ENCODE measurements at places on chromosomes 11 and 22.
A peak's percentile ranks its signal among the peaks of the same experiment; 100 is the strongest.

DNA sequence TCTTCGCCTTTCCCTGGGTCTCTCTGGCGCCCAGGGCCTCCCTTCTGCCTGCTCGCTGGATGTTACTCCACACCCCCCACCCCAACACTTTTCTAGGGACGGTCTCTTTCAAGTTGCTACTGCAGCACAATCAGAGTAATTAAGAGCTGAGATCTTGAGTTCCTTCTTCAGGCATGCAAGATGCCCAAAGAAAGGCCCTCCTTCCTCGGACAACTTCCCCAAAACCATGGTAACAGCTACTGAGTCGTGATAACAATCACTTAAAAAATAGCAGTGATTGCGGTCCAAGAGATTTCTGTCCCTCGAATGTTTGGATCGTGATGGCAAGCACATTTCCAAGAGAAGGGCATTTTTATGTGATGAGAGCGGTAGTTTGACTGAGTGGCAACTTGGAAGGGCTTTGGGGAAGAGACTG, 638 bp upstream of the TENM4 start:
- no peak for DNase-seq

DNA sequence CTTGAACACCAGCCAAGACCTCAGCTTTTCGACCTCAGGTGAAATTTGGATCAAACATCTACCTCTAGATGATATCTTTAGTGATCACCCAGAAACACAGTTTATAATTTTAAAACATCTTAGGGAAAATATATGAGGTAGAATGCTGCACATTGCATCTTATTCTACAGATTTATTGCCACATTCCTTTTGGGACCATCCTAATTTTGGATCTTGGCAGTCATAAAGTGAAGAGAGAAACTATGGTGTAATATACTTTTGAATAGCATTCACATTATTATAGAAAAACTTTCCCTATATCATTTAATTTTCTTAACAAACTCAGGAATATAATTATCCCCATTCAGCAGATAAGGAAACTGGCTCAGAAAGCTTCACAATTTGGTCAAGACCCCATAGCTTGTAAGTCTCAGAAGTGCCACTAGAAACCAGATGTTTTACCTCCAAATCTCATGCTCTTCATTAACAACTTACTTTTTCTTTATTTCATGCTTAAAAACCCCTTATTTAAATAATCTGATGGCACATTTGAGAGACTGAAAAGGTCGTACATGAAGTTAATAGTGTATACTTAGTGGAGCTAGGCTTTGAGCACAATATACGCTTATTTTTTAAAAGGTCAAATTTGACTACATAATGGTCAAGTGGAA, 199.2 kb upstream of the CTSC start:
- DNase-seq = no peak

DNA sequence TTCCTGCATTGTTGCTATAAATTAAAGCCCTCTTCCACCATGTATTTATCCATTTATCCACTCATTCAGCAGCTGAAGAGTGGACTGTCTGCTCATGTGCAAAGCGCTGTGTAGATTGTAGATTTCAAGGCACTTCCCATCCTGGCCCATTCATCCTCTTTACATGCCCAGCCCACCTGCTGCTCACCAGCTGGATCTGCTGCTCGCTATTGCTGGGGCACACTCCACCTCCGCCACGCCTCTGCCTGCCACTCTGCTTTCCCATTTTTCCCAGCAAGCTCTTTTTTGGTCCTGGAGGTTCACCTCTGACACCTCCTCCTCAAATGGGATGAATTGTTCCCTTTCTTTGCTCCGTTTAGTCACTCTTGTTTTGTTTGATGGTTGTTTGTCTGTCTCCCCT, 48.3 kb downstream of the CEP164 start:
- no peak for DNase-seq

DNA sequence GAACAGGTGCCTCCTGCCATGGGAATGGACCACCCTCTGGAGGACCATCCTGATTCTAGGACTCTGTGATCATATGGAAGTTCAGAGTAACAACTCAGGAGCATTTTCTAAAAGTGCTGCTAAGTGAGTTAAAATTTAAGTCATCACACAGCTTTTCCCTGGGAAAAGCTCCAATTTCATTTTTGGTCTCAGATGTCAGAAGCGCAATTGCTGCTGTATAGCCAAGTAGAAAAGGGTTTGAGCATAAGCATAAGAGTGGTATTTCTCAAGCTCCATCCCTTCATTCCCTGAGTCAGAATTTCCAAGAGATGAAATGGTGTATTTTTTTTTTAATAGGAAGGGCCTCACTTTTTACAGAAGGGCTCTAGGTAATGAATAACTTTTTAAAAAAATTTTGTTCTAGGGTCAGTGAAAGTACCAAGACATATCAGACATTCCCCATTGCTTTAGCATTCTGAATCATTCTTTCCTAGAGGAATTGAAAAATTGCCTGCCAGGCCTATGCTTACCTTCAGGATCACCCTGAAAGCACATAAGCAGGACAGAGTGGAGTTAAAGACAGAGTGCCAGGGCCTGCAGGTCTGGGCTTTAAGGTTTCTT, 564.5 kb upstream of the ISX start:
- no peak for DNase-seq

DNA sequence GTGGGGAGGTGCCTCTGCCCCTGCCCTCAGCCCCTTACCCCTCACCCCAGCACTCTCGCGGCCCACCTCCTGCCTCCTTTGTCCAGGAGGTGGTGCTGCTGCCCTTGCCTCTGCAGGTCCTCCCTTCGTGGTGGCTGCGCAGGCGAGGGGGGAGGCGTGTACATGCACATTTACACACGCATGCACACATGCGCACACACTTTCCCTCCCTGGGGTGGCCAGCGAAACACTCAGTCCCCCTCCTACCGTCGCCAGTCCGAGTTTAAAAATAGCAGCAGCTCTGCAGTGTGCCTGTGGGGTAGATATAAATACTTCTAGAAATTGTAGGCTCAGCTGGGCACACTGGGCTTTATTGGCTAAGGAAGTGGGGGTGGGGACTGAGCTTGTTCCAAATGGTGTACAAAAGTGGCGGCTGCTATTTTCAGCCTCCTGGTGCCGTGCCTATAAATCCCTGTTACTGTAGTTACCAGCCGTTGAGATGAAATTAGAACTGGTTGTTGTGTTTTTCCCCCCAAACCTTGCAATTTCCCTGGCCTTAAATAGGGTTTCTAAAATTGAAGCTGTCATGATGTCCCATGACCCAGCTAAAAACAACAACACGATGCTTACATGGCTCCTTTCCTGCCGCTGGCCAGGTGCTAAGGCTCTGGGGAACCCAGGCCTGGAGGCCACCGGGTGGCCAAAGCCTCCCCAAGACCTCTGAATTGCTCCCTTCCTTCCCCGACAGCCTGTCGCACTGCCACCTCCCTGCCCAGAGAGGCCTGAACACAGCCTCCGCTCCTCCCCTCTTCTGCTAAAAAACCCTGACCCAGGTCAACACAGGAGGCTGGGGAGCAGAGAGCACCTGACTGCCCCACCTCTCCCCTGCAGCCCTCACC, 12.4 kb downstream of the PICK1 start:
- no peak for DNase-seq

DNA sequence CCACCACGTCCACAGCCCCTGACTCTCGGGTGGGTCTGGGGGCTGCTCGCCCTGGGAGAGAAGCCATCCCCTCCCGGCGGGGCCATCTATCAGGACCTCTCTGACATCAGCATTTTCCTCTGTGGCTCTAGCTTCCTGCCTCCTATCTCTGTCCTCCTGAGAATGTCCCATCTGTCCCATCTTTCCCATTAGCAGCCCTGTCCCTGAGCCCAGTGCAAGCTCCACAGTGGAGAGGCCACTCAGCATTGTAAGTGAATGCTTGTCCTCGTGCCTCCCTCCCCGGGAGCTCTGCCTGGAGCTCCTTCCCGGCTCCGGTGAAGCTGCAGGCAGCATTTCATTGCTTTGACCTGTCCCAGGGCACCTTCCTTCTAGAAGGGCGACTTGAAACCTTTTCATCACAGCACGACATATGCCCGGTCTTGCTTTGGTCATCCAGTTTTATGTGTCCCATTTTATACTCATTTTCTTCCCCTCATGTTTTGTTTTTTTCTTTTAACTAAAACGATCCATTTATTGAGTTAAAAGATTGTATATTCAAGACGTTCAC, 49.7 kb downstream of the RTN4R start:
- no peak for DNase-seq

GRCh38 chr11:613369-613968, 2.3 kb downstream of the IRF7 start:
- peak; percentile 55 for DNase-seq

- no peak for DNase-seq
Measured at GRCh38 chr11:93000511-93001476, 31.3 kb downstream of the MTNR1B start.

- no peak for DNase-seq
Measured at GRCh38 chr11:125388611-125389010, 107.5 kb downstream of the FEZ1 start.

DNA sequence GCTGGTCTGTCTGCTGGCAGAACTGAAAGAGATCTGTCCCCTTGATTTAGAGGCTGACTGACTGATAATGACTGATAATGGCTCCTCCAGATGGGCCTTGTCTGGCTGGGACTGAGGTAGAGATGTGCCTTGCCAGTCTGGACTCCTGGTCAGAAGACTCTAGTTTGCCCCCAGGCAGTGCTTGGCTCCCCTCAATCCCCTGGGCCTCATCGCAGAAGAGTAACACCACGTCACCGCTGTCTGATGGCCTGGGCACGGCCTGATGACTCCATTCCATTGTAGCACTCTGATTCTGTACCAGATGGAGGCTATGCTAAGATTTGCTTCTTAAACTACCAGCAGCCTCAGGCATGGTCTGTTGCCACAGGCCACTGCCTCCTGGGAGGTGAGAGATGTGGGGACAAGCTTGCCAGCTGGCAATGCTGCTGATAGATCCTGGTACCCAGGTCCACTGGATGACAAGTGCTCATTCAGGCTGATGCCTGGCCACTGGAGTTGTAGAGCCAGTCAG, 19.1 kb downstream of the CYB5R2 start:
- DNase-seq = no peak

DNA sequence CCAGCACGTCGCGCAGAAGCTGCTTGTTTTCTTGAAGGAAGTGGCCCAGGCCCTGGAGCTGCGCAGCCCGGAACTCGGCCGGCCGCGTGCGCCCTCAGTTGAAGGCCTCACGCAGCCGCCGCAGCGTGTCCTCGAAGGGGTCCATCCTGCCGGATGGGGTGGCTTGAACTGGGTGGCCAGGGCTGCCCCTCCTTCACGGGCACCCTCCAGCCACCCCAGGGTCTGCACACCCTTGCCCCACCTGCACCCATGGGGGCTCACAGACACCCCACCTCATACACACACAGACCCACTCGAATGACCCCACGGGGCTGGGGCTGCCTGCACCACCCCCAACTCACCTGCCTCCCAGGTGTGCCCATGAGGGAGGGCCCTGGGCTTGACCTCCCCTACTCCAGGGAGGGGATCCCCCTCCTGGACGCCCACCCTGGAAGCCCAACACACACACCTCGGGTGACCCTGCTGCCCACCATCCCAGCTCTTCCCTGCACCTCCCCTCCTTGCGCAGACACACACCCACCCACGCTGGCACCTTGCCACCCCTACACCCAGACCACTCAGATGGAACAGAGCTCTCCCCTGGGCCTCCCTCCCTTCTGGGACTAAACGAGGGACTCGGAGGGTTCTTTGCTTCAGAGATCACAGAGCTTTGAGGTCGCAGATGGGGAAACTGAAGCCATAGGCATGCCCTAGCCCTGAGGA, 6.8 kb downstream of the ALDH3B2 start:
- DNase-seq = no peak

DNA sequence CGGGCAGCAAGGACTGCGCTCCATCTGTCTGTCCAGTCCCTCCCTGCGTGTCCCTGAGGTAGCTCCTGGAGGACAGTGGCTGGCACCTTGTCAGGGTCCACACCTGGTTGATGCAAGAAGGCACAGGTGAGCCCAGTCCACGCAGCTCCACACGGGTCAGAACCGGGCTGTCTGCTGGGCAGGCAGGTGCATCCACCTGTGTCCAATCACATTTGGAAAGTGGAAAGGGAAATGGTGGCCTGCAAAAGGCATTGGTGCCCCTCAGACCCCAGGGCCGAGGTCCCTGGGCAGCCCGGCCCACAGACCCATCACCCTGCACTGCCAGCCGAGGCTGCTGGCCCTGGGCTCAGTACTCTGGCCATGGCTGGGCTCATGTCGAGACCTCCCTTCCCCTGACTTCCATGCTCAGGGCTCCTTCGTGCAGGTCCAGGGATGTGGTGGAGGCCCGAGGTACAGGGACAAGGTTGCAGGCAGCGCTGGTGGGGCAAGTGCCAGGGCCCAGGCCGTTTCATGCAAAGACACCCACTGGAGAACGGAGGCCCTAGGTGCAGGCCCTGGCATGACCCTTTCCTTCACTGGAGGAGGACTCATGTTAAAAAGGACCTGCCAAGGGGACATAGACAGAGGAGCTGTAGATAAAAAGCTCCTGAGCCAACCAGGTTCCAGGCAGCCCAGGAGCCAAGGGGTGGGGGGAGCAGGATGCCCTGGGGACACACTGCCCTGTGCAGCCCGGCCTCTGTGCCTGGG, 38.9 kb upstream of the TH start:
- no peak for DNase-seq

DNA sequence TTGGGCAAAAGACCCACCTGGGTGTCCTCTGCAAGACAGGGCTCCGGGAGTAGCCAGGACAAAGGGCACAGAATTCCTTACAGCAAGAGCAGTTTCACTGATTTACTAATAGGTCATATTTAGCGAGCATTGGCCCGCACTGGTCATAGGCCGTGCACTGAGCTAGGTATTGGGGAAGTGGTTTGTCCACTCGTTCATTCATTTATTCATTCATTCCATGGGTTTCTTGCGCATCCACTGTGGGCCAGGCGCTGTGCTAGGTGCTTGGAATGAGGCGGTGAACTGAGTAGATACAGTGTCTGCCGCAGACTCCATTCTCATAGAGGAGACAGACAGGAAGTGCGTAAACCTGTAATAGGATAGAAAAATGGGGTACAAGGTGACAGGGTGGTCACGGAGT, 13.2 kb upstream of the LINC01488 start:
- DNase-seq = no peak

DNA sequence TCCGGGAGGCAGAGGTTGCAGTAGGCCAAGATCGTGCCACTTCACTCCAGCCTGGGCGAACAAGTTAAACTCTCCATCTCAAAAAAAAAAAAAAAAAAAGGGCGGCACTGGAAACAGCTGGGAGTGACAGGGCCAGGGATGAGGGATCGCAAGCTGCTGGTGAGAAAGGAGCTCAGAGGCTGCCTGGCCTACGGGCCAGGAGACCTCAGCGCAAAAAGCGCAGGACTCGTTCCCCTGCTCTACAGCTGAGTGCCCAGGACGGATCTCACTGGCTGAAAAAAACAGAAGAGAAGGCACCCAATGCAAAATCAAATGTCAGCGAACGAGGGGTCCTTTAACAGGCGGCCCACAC, 650 bp upstream of the NUP50 start:
- DNase-seq = no peak

Data from GM18507 (cell line).